Fibroblast of the aortic adventitia (primary cell): ENCODE measurements at places on chromosomes 1 and 21.

DNA sequence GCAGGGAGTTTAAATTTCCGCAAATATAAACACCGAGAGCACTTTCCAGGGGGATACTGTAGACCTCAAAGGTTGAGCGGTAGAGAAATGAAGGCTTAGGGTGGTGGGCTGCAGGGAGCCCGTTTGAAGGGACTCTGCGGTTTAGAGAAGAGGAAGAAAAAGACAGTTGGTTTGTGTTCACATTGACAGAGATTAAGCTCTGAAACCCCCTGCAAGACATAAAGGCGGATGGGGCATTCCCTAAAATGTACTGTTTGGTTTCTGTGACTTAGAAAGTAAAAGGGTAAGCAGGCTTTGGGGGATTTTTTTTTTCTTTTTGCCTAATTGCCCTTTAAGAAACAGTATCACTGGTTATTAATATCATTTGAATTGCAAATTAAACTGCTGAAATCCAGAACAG lies 1.3 kb downstream of the KAZN start:
- no peak for DNase-seq

GRCh38 chr1:44326024-44326701 lies 28.9 kb downstream of the ERI3 start:
- peak; percentile 53 for DNase-seq

DNA sequence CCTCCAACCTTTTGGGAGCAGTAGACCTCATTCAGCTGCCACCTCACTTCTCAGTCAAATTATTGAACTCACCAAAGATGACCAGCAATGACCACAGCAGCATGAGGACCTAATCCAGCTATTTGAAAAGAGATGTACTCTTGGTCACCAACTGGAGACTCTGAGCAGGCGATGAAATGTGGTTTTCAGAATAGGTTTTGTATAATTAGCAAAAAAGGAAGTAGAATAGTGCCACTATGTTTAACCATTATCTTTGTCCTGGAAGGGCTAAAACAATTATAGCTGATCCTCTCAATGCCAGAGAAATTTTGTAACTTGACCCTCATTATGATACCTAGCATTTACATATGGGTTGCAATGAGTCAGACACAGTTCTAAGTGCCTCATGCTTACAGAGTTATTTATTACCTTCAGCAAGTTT lies at the start of gene FCRL2:
Gene FCRL2, minus strand, starts transcription at position 162 of the 421 bp plus-strand sequence. Its CDS starts 59 bp downstream, at position 103.
- no peak for DNase-seq

DNA sequence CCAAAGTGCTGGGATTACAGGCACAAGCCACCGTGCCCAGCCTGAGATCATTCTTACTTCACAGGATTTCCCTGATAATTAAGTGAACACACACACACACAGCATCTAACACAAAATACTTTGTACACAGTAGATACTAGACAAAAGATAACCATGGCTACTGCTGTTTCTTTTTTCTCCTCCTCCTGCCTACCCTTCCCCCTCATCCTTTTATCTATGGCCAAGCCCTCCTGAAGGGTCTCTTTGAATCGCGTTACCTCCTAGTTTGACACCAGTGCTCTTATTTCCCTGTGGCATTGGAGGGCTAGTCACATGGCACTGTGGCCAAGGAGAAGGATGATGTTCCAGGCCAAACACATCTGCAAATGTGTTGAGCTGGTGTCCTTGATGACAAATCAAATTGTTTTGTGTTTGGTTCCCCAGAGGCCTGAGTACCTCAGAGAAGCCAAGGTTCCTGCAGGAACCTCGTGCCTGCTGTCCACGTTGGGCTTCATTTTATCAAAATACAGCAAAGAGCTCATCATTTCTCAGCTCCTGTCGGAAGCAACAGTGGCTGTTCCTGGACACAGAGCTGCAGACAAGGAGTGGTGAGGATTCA lies 20.6 kb downstream of the NDUFS5 start:
- DNase-seq = peak; percentile 16

GRCh38 chr1:74396462-74396861 lies 115.9 kb downstream of the LRRC53 start:
- no peak for DNase-seq

- no peak for DNase-seq
These were observed 1.4 kb upstream of the TTLL7 start for GRCh38 chr1:84000196-84000885.

- no peak for DNase-seq
These were observed 5.0 kb downstream of the ACTN2 start for GRCh38 chr1:236691348-236691747.

- DNase-seq = peak; percentile 56
These were observed 49.8 kb downstream of the LDLRAD2 start for GRCh38 chr1:21861602-21862429.

- DNase-seq = no peak
These were observed 323.4 kb downstream of the LTN1 start for GRCh38 chr21:28669321-28669720.

DNA sequence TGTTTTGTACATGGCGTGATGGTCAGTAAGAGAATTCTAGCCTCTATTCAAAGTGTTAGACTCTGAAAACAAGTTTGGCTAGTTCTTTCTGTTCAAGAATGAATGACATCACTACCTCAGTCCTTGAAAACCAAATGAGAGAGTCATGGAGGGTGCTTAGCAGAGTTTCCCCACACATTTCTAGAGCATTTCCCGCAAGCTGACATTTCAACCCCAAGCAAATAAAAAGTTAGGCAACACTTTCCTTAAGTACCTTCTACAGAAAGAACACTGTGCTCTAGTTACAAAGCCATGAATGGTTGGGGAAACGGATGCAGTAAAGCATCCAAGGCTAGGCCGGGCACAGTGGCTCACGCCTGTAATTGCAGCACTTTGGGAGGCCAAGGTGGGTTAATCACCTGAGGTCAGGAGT lies 47.9 kb upstream of the SLC44A3 start:
- DNase-seq = no peak

DNA sequence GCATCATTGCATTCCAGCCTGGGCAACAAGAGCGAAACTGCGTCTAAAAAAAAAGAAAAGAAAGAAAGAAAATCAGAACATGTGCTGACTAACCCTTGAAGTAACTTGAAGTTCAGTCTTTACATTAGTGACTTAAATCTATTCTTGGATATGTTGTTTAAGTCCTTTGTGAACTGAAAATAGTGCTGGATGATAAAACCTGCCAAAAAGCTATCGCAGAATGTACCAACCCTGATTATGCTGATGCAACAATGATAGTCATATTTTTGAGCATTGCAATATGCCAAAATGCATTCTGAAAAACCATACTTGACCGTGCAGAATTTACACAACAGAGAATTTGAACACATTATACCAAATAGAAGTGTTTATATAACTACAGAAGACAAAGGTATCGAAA lies 30.7 kb downstream of the SHISAL2A start:
- peak; percentile 53 for DNase-seq

DNA sequence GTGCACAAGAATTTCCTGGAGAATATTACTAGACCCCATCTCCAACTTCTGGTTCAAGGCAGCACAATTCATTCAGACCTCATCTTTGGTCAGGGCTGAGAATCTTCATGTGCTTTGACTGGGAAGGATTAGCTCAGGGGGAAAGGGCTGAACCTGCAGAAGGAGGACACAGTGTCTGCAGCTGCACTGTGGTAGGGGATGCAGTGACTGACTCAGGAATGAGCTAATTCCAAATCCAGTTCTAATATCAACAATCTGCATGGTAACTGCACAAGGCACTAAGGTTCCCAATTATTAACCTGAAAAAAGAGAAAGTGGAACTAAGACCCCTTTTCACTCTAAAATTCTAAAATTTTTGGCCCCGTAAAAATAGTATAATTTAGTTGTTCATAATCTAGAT lies 31.6 kb downstream of the TTLL7 start:
- DNase-seq = no peak

DNA sequence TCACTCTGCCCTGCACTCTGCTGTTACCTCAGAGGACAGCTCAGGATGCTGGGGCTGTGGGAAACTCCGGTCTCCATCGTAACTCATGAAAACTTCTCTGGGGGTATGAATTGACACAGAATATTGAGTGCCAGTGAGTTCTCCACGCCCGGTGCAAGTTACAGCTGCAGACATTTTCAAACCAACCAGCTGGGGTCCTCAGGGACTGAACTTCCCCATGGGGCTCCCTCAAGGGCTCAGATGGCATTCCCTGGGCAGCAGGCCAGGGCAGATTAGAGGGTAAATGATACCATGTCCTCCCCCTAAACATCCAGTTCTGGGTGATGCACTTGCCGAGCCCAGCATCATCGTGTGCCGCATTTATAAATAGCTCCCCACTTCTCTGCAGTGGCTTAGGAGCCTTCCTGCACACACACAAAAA lies 27.8 kb upstream of the CCSAP start:
- no peak for DNase-seq

DNA sequence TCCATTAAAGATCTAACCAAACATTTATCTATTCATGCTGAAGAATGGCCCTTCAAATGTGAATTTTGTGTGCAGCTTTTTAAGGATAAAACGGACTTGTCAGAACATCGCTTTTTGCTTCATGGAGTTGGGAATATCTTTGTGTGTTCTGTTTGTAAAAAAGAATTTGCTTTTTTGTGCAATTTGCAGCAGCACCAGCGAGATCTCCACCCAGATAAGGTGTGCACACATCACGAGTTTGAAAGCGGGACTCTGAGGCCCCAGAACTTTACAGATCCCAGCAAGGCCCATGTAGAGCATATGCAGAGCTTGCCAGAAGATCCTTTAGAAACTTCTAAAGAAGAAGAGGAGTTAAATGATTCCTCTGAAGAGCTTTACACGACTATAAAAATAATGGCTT lies 81.2 kb downstream of the PRDM2 start:
- no peak for DNase-seq

DNA sequence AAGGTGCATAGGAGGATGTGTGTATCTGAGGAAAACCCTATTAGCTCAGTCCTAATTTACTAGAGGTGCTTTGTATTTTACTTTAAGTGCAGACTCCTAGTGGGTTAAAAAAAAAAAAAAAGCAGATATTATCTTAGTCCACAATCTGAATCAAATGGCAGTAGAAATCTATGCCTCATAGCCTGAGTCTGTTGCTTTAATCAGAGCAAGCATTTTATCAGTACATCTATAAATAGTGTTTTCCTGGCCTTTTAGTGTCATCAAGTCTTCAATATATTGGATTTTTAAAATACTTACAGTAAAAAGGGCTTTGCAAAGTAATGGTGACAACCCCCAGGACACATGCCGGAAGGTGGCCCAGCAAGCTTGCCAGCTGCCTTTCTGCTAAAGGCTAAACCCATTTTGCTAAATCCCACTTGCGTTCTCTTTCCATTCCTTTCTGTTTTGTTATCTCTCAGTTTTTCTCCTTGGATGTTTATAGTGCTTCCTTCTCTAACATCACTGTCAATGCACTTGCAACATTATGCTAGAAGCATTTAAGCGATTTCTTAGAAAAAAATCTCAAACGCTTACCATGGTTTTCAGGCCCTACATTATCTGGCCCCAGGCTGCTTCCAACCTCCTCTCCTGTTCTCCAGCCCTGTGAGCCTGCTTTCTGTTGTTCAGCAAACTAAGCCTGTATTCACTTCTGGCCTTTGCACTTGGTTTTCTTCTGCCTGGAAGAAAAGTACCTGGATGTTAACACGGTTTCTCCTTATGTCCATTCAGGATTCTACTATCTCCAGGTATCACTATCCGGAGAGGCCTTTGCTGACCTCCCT lies 206.3 kb downstream of the PDE4B start:
- no peak for DNase-seq

DNA sequence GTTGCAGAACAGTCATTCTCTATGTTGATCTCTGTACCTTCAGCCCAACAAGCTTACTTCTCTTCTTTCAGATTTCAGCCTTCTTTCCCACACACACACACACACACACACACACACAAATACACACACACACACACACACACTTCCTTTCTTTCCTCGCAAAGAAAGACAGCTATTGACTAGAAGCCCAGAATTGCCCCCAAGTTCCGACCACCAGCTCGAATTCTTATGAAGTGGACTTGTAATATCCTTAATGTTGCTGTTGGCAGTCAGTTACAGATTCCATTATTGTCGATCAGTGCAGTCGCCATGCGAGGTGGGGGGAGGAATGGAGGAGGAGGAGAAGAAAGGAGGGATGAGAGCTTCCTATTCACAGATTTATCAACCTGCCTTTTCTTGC lies 125.5 kb downstream of the CLEC20A start:
- peak; percentile 58 for DNase-seq

- no peak for DNase-seq
These were observed 564.3 kb downstream of the USP25 start for GRCh38 chr21:16294128-16294527.

GRCh38 chr1:193211539-193211938 lies 25.1 kb upstream of the B3GALT2 start:
- peak; percentile 73 for DNase-seq

DNA sequence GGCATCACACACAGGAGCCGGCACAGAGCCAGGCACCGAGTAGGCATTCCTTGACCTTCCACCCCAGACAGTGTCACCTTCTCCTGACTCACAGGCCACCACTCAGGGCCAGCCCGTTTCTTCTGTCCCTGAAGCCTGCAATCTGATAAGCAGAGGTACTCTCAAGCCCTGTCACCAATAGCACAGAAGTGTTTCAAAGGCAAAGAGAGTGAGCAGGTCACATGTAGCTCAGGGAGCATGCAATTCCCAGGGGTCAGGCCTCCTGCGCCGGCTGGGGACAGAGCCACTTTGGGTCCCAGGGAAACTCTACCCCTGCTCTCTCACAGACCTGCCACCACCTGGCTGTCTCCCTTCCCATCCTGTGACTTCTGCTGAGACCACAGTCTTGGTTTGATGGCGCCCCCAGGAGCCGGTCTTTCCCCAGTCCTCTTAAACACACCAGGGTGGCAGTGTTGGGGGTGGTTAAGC lies 13.2 kb downstream of the CAPN9 start:
- DNase-seq = no peak

GRCh38 chr21:45460011-45460565 lies 55.1 kb downstream of the COL18A1 start:
- DNase-seq = no peak

GRCh38 chr21:46082963-46083790 lies 14.7 kb upstream of the COL6A2 start:
- DNase-seq = no peak

- peak; percentile 10 for DNase-seq
These were observed 2.6 kb upstream of the CC2D1B start for GRCh38 chr1:52368383-52369172.

- no peak for DNase-seq
These were observed 195.7 kb upstream of the PTBP2 start for GRCh38 chr1:96525657-96526557.

- no peak for DNase-seq
These were observed 55.3 kb upstream of the HNRNPU start for GRCh38 chr1:244919320-244920282.

GRCh38 chr1:92921031-92922023 lies 39.9 kb downstream of the DIPK1A start:
- DNase-seq = no peak

DNA sequence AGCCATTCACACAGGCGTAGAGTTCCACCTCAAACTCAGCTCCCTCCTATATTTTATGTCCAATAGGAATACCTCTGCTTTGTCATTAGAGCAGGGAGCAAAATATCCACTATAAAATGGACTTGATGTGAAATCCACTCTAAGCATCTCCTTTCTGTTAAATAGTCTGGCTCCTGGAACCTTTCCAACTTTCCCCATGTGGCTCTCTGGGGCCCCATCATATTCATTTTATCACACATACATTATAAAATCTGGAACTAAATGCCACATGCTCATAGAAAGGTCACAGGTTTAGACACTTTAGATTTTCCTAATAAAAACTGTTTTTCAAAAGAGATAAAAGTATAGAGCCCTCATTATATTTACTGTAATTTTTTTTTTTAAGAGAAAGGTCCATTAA lies 82.1 kb downstream of the PTPN14 start:
- DNase-seq = no peak

GRCh38 chr1:245258271-245258920 lies 103.6 kb downstream of the KIF26B start:
- no peak for DNase-seq
